ENCODE measurements at places on chromosomes 1 and 21. TPM values are rescaled to one million over a fixed set of nuclear protein-coding genes. Genes with fewer than 3 reads are reported as not detected.
A peak's percentile ranks its signal among the peaks of the same experiment; 100 is the strongest.

DNA sequence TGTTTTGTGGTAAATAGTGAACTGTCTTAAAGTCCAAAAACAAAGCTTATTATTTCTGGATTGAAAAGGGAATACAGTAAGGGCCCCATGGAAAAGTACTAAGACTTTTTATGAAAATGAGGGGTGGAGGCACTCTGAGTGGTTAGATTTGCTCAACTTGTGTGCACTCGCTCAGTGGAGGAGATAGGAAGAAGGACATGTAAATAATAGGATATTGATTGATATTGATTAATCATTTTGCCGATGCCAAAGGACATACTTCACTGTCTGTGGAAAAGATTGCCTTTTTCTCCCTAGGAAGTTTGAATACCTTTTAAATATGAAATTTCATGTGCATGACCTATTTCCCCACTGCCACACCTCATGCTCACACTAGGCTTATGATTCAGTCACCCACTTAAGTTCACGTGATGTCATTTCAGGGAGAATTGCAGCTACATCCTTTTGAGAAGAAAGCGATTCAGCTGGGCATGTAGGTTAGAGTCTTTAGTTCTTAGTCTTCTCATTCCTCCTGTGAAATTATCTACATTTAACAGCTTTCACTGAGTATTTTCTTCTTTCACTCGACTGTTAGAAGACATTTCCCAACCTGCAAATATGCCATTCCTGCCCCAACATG, 5.0 kb downstream of the MTR start:
- H3K36me3 ChIP-seq = peaks cover 11% of the 10 kb centered on the region
- no peaks in the 10 kb centered on the region for H3K27me3 ChIP-seq
- DNase-seq = no peak
- peaks cover 19% of the 10 kb centered on the region for H3K4me1 ChIP-seq
- H3K27ac ChIP-seq = no peak overlapping the region

GRCh38 chr21:45845063-45845769, 136.4 kb upstream of the COL6A1 start:
- peak; percentile 29 for DNase-seq
- H3K4me1 ChIP-seq = peaks cover 19% of the 10 kb centered on the region
- H3K36me3 ChIP-seq = no peaks in the 10 kb centered on the region
- no peak overlapping the region for H3K27ac ChIP-seq

The LRRC7 gene
- total RNA-seq = 1.9 TPM

DNA sequence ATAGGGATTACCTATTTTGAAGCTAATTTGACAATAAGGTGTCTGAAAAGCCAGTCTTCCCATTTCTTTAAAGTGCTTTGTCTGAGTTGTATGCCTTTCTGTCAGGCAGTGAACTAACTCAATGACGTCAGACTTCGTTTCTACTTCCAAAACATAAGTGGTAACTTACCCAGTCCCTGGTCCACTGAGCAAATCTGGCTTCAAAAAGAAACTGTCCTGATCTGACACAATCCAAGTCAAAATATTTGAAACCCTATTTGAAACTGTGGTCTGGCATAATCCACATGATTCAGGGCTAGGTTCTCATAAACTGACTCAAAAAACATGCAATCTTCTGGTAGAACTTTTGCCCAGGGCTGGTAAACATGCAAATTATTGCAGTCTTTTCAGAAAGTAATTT, 34.0 kb downstream of the DIRAS3 start:
- no peak overlapping the region for H3K4me3 ChIP-seq
- no peaks in the 10 kb centered on the region for H3K36me3 ChIP-seq
- no peaks in the 10 kb centered on the region for H3K27me3 ChIP-seq
- no peak overlapping the region for H3K27ac ChIP-seq
- no peaks in the 10 kb centered on the region for H3K4me1 ChIP-seq
- DNase-seq = no peak

- peaks cover 3% of the 10 kb centered on the region for H3K36me3 ChIP-seq
- no peaks in the 10 kb centered on the region for H3K4me1 ChIP-seq
- no peak overlapping the region for H3K27ac ChIP-seq
- H3K4me3 ChIP-seq = no peak overlapping the region
Observed at GRCh38 chr1:8040586-8040985, 14.5 kb upstream of the ERRFI1 start.

DNA sequence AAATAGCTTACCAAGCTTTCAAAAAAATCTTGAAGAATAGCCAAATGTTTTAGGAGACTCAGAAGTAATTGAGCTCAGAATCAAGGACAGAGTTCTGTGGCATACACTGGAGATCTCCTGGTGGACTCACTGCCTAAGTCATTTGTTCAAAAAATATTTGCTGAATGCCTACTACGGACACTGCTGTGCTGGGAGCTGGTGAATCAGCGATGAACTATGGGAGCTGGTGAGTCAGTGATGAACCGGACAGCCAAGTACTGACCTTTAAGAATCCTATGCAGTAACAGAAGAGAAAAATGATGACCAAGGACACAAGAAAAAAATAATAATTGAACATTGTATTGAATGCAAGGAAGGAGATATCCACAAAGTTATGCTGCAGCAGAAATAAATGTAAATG, 717.9 kb upstream of the CXADR start:
- no peaks in the 10 kb centered on the region for H3K27me3 ChIP-seq
- no peak overlapping the region for H3K27ac ChIP-seq
- H3K4me1 ChIP-seq = peaks cover 8% of the 10 kb centered on the region
- H3K4me3 ChIP-seq = no peak overlapping the region

GRCh38 chr21:20703112-20703767, 295.0 kb upstream of the NCAM2 start:
- peaks cover 16% of the 10 kb centered on the region for H3K4me1 ChIP-seq
- H3K27ac ChIP-seq = no peak overlapping the region
- peaks cover 4% of the 10 kb centered on the region for H3K36me3 ChIP-seq
- DNase-seq = no peak

DNA sequence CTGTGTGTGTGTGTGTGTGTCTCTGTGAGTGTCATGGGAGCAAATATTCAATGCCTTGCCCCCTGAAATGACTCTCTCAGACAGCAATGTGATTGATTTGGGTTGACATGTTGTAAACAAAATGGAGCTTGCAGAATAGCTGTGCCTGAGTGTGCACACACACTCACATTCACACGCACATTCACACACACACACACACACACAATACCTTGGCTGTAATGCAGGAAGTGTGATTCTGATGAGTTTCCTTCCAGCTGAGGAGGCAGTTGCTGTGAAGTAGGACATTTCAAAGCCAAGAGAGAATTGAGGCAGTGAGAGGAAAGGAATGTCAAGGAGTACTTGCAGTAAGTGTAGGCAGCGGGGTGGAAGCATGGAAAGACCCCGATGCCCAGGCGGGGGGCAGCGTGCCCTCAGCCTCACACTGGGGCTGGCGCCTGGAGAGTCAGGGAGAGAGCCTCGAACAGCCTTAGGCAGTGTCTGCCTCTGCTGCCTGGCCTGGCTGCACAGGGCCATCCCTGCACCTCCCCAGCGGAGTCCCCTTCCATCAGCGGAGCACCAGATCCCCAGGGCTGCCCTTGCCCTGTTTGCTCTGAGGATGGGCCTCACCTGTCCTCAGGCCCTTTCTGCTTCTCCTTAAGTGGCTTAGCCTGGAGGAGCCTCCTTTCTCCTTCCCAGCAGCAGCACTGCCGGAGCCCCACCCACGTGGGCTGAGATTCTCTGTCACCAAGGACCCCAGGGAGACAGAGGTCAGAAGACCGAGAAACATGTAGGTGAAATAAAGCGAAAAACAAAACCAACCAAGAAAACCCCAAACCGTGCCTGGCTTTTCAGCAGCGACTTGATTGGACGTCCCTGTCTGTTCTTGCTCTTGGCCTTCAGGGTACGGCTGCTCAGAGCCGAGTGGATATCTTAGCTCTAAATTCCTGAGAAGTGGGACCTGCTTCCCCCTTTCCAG, 9.2 kb downstream of the VASH2 start:
- H3K27ac ChIP-seq = no peak overlapping the region
- H3K36me3 ChIP-seq = peaks cover 34% of the 10 kb centered on the region
- H3K4me1 ChIP-seq = no peaks in the 10 kb centered on the region
- H3K27me3 ChIP-seq = peaks cover 4% of the 10 kb centered on the region

DNA sequence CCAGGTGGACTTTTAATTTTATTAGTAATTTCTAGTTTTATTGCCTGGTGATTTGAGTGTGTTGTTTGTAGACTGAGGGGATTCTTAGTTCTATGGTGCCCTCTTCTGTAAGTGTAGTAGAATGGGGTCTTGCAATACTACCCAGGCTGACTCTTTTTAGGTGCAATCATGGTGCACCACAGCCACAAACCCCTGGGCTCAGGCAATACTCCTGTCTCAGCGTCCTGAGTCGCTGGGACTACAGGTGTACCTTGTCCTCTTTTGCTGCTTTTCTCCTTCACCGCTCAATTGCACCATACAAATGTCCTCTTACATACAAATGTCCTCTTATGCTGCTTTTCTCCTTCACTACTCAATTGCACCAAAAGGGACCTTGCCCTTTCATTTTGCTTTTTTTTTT, 43.1 kb downstream of the SCP2 start:
- H3K36me3 ChIP-seq = no peaks in the 10 kb centered on the region
- no peaks in the 10 kb centered on the region for H3K4me1 ChIP-seq
- DNase-seq = no peak
- H3K27me3 ChIP-seq = no peaks in the 10 kb centered on the region
- H3K27ac ChIP-seq = no peak overlapping the region

DNA sequence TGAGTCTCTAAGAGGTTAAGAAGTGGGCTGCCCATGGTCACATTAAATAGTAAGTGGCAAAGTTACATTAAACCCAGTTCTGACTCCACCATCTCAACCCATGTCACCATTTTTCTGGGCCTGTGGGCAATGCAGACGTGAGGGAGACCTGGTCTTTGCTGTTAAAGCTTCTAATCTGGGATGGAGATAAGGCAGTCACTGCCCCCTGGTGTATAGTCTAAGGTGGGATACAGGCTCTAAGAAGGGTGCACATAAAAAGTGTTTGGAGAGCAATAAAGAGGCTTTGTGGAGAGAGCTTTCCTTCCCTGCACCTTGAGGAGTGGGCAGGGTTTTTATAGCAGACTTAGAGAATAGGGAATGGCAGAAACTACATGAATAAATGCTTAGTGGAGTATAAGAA, 141.3 kb downstream of the ROR1 start:
- H3K27me3 ChIP-seq = peaks cover 17% of the 10 kb centered on the region
- no peak overlapping the region for H3K4me3 ChIP-seq
- peaks cover 69% of the 10 kb centered on the region for H3K4me1 ChIP-seq
- no peak overlapping the region for H3K27ac ChIP-seq
- H3K36me3 ChIP-seq = peaks cover 5% of the 10 kb centered on the region

The CGN gene
- total RNA-seq = 52.8 TPM

The CHD5 gene
- 3.0 TPM for total RNA-seq

- DNase-seq = no peak
- peaks cover 18% of the 10 kb centered on the region for H3K4me1 ChIP-seq
- no peaks in the 10 kb centered on the region for H3K27me3 ChIP-seq
- no peak overlapping the region for H3K4me3 ChIP-seq
- H3K36me3 ChIP-seq = peaks cover 9% of the 10 kb centered on the region
- H3K27ac ChIP-seq = no peak overlapping the region
Observed at GRCh38 chr1:233024199-233024598, 73.8 kb downstream of the NTPCR start.

The LY9 gene
- total RNA-seq = not detected

DNA sequence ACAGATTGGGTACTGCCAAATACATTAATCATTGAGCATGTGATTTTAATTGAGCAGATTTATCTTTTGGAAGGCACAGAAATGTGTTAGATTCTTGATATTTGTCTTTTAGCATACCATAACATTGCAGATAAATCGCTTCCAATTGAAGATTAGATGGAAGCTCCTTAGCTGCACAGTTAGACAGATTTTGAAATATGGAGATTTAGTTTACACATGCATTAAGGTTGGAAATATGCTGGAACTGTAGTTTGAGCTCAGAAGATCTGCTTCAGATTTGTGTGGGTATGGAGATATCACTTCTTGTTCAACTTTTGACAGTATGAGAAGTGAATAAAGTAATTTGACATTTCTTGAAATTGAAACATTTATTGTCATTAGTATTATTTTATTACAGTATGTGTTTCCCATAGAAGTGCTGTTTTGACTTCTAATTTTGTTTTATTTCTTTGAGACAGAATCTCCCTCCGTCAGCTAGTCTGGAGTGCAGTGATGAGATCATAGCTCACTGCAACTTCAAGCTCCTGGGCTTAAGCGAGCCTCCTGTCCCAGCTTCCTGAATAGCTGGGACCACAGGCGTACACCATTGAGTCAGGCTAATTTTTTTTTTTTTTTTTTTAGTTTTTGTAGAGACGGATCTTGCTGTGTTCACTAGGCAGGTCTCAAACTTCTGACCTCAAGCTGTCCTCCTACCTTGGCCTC, 29.1 kb downstream of the THRAP3 start:
- DNase-seq = no peak
- no peaks in the 10 kb centered on the region for H3K27me3 ChIP-seq
- peaks cover 47% of the 10 kb centered on the region for H3K4me1 ChIP-seq
- peaks cover 18% of the 10 kb centered on the region for H3K36me3 ChIP-seq
- H3K27ac ChIP-seq = no peak overlapping the region
- H3K4me3 ChIP-seq = no peak overlapping the region

The APCS gene
- not detected for total RNA-seq

The OR2L8 gene
- total RNA-seq = not detected

GRCh38 chr1:39919545-39919944, 17.8 kb upstream of the MYCL start:
- H3K27ac ChIP-seq = no peak overlapping the region
- no peak for DNase-seq
- peaks cover 36% of the 10 kb centered on the region for H3K27me3 ChIP-seq
- peaks cover 9% of the 10 kb centered on the region for H3K4me1 ChIP-seq

- H3K36me3 ChIP-seq = peaks cover 9% of the 10 kb centered on the region
- H3K4me1 ChIP-seq = peaks cover 22% of the 10 kb centered on the region
- H3K27ac ChIP-seq = no peak overlapping the region
- no peak for DNase-seq
Observed at GRCh38 chr1:219526074-219526473, 86.8 kb downstream of the ZC3H11B start.

GRCh38 chr1:7219031-7219430, 433.8 kb downstream of the CAMTA1 start:
- H3K36me3 ChIP-seq = no peaks in the 10 kb centered on the region
- no peak overlapping the region for H3K27ac ChIP-seq
- no peak overlapping the region for H3K4me3 ChIP-seq
- no peaks in the 10 kb centered on the region for H3K4me1 ChIP-seq

DNA sequence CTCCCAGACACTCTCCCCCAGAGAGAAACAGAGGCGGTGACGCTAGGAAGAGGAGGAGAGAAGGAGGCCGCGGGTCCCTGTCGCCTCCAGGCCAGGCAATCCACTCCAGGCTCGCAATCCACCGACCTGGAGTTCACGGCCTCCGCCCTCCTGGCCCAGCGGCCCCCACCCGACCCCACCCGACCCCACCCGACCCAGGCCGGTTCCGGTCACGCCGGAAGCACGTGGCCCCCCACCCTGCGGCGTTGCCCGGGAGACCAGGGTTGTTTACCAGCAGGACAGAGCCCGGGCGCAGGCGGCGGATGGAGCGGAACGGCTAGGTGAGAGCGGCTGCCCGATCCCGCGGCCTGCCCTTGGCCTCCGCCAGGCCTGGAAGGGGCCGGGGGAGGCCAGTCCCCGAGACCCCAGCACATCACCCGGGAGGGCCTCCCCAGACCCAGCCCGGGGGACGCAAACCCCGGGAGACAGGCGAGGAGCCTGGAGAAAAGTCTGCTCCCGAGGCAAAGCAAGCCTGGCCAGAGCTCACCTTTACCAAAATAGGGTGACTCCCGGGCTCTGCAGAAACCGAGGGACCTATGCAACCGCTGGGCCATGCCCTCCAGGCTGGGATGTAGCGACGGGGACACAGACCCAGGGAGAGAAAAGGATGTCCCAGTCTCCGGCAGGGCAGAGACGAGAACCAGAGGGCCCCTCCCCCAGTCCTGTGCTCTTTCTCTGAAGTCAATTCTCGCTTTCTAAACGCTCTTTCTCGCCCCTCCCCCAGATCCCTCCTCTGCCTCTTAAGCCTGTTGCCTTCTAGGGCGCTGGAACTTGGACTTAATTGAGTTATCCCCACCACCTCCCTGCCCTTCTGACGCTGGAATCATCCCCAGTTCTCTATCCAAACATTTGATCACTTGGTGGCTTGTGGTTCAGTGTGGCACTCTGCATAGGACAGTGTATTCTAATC, at the start of the genes PLA2G2C and UBXN10:
Gene PLA2G2C (minus strand): TSS at position 685 of the 949 bp plus-strand sequence. CDS start 9,155 bp downstream, outside the sequence.
Gene UBXN10 (plus strand): TSS at position 263 of the 949 bp plus-strand sequence. CDS start 4,466 bp downstream, outside the sequence.
- peak within 1 kb of the TSS; percentile 93 for H3K4me3 ChIP-seq
- peak; percentile 77 for DNase-seq
- peaks cover 18% of the 10 kb centered on the region for H3K27me3 ChIP-seq
- H3K4me1 ChIP-seq = peaks cover 31% of the 10 kb centered on the region
- H3K27ac ChIP-seq = peak within 1 kb of the TSS; percentile 70
